ENCODE measurements at places on chromosomes 2 and 18.

DNA sequence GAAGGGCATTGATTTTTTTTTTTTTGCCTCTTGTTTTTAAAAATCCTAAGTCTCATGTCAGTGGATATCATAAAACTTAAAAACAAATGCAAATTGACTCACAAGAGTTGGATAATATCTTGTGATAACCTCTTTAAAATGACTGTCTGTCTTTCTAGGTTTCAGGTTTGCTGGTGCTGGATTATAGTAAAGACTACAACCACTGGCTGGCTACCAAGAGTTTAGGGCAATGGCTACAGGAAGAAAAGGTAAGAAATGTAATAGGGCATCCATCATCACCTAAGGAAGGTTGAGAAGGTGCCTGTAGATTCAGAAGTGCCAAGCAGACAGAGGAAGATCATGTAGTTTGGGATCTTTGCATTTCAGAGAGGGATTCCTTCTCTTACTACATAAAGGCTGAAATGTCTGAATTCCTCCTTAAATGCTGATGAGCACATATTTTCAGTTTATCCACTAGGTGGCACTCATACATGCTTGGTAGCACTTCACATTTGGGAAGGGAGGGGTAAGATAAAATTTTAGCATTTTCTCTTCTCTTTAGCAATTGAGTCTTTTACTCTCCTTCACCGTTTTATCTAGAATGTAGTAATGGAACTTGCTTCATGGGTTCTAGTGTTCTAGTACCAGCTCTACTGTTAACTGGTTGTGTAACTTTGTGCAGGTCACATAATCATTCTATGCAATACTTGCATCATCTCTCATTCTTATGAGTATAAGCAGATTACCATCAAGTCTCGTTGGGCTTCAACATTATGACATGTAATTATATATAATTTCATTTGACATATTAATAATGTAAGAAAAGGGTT is 21.1 kb downstream of the CPS1 start:
- H3K4me3 ChIP-seq, result no peak overlapping the region
- H3K4me1 ChIP-seq, result no peaks in the 10 kb centered on the region
- H3K36me3 ChIP-seq, result no peaks in the 10 kb centered on the region
- DNase-seq, result no peak

GRCh38 chr2:133986081-133986837 is 267.6 kb upstream of the MGAT5 start:
- no peak overlapping the region for H3K27ac ChIP-seq
- H3K36me3 ChIP-seq, result no peaks in the 10 kb centered on the region
- no peak for DNase-seq
- no peaks in the 10 kb centered on the region for H3K4me1 ChIP-seq

GRCh38 chr2:150480241-150480640 is 7.2 kb downstream of the RND3 start:
- H3K36me3 ChIP-seq, result peaks cover 4% of the 10 kb centered on the region
- peaks cover 7% of the 10 kb centered on the region for H3K4me1 ChIP-seq
- H3K4me3 ChIP-seq, result no peak overlapping the region
- H3K27ac ChIP-seq, result no peak overlapping the region
- H3K27me3 ChIP-seq, result no peaks in the 10 kb centered on the region

DNA sequence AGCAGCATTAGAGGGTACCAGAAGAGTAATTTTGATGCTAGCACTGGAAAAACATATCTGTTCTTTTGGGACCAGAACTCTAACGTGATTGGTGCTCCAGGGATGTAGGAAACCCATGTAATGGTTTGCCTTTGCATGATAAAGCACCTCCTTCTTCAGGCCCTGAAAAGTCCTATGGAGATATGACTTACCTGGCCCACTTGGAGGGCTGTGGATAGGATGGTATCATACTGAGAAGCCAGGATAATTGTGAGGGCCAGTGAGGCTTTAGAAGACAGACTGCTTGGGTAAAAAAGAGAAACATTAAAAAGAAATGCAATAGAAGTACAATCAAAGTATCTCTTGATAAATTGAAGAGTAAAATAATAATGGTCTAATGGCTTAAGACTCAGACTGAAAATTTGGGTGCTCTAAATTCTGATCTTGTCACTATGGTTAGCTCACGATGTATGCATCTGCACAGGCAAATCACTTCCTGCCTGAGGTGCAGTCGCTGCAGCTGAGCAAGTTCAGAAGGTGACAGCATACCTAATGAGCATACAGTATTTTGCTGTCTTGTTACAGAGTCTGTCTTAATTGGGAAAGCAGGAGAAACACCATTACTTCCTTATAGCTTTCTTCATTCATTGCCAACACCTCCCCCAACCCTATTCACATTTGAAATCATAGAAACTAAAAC is 371.5 kb downstream of the NUP35 start:
- no peak overlapping the region for H3K4me3 ChIP-seq
- H3K36me3 ChIP-seq, result no peaks in the 10 kb centered on the region
- no peak overlapping the region for H3K27ac ChIP-seq

DNA sequence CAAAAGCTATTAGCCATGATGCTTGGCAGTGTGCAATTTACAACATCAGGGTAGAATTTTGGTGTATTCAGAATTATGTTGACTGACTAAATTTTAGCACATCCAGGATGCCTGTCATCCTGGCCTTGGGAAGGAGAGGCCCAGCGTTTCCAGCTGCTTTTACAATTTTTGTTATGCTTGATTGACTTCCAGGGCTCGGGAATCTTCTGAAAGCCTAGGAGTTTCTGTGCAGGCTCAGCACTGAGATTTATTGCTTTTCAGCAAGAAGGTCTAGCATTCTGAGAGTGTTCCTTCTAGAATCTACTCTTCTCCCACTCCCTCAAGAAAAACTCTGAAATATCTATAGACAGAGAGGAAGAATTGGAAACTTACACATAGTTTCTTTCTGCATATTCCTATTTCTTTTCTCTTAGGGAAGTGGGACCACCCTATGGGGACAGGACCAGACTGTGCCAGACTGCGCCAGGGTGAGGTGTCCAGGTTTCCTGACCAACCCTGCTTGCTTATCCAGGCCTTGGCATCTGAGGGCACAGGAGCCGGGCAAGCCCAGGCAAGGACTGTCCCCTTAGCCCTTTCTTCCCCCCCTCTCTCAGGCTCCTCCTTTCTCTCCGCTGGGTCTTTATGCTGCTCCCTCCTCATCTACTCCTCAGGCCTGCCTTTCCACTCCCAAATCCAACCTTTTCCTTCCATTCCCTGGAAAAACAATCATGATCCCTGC is 26.9 kb downstream of the MAIP1 start:
- H3K27me3 ChIP-seq, result no peaks in the 10 kb centered on the region
- H3K27ac ChIP-seq, result no peak overlapping the region
- H3K4me1 ChIP-seq, result peaks cover 4% of the 10 kb centered on the region
- no peak for DNase-seq
- H3K36me3 ChIP-seq, result no peaks in the 10 kb centered on the region

- H3K27me3 ChIP-seq, result no peaks in the 10 kb centered on the region
- no peaks in the 10 kb centered on the region for H3K36me3 ChIP-seq
- H3K4me1 ChIP-seq, result no peaks in the 10 kb centered on the region
- no peak overlapping the region for H3K4me3 ChIP-seq
Observed at GRCh38 chr2:161905389-161906046, 168.5 kb downstream of the DPP4 start.

DNA sequence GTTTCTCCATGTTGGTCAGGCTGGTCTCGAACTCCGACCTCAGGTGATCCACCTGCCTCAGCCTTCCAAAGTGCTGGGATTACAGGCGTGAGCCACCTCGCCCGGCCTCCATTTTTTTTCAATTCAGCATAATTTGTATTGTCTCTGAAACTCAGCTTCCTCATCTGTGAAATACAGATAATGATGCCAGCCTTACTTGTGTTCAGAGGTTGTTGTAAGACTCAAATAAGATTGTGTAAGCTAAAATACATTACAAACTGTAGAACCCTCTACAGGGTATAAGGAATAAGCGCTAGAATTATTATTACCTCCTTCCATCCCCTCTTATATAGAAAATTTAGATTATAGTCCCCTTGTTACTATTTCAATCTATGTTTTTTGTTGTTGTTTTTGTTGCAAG is 24.8 kb upstream of the STARD7 start:
- no peak overlapping the region for H3K4me3 ChIP-seq
- H3K27ac ChIP-seq, result no peak overlapping the region
- H3K4me1 ChIP-seq, result no peaks in the 10 kb centered on the region
- no peak for DNase-seq
- H3K27me3 ChIP-seq, result no peaks in the 10 kb centered on the region

DNA sequence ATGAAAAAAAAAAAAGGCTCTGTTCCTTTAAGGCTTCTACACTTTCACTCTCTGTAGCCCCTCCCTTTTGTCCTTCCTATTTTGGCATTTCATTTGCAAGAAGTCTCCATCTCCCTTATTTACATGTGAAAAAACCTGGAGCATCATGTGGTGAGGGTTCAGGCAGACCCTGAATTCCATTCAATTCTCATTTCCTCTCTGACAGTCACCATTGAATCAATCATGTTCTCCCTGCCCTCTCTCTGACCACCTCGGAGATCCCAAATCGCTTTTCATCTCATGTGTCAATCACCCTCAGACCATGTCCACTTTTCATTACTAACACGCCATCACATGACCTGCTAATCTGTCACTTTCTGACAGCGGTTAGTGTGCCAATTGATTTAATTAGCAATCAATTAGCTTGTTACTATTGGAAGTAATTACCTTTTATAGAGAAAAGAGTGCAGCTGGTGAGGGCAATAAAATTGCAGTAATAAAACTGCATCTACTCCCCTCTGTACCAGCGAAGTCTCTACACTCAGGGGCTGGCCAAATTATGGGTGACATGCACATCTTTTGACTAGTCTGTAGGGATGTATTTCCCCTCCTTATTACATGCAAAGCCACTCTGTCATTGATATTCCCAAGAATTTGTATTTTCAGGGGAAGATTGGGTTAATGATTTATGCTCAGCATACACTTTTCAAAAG is 317.4 kb downstream of the EN1 start:
- no peaks in the 10 kb centered on the region for H3K36me3 ChIP-seq
- H3K4me3 ChIP-seq, result no peak overlapping the region
- H3K4me1 ChIP-seq, result peaks cover 1% of the 10 kb centered on the region
- H3K27me3 ChIP-seq, result no peaks in the 10 kb centered on the region
- DNase-seq, result peak; percentile 66
- H3K27ac ChIP-seq, result no peak overlapping the region
